Forelimb muscle (tissue), 1 donor: ENCODE measurements at places on chromosomes 3 and 15. TPM values are rescaled to one million over a fixed set of nuclear protein-coding genes. Genes with fewer than 3 reads are reported as not detected.
A peak's percentile ranks its signal among the peaks of the same experiment; 100 is the strongest.

The EPHA6 gene
- 0.11 TPM for polyA plus RNA-seq

DNA sequence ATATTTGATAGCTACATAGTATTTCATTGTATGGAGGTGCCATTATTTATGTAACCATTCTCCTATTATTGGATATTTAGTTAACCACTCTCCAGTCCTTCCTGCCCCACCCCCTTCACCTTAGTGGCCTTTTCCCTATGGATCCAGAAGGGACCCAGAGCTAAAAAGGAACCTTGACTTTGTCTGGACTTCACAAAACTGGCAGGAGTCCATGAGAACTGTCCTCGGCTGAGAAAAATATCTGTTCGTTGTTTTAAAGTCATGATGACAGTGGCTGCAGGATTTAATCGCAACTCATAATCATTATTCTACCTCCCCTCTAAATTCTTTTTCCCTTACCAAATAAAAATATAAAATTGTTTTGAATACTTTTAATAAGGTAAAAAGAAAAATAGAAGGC is 129.7 kb downstream of the CMSS1 start:
- no peak for DNase-seq

DNA sequence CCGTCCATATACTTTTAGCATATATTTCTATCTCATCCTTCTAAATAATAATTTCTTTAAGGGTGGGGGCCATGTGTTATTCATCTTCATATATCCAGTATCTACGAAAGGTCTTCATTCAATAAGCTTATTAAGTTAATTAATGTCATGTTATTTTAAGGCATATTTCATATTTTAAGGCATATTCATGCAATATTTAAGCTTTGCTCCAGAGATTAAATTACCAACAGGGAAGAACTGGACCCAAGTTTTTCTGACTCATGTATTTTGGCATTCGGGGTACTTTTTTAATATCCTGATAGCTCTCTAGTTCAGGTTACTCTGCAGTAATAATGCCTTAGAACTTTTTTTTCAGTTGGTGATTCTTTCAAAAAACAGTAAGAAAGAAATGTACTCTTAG is 27.4 kb downstream of the PHC3 start:
- DNase-seq = no peak

- DNase-seq = no peak
Observed at GRCh38 chr15:39728845-39729244, 53.8 kb downstream of the FSIP1 start.

DNA sequence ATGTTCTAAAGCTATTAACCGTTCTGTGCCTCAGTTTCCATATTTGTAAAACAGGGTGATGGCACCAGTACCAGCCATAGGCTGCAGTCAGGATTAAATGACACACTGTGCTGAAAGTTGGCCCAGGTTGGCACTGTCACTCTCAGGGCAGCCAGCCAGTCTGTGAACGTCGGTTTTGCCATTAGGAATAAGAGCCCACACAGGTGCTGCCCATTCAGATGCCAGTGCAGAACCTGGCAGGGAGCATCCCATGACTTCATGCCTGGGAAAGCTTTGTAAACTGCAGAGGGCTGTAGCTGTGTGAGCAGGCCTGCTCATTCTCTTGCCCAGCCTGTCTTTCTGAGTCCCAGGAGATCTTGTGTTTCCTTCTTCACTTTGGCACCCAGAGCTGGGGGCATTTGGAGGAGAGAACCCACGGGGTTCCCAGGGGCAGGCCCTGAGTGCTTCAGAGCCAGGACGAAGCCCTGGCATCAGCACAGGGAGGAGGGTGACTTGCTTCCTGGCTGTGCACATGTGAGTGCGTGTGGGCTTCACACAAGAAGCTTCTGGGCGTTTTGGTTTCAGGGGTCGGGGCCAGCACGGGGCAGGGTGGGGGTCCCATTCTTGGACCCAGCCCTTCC is 46.9 kb downstream of the ZNF710 start:
- DNase-seq = no peak

DNA sequence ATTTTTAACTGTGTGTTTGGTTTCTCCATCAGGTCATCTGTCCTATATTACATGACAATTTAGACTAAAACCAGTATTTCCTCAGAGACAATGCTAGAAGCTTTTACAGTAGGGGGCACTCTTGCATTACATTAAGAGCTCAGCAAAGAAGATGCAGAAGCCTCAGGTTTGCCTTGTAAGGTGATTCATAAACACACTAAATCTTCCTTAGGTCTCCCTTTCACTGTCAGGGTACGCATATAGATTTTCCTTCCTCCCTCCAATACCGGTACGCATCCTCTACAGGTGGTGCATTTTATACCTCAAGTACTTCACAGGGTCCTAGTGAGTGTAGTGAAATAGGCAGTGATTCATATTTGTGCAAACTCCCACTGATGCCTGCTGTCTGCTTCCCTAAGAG is 46.5 kb downstream of the CD86 start:
- no peak for DNase-seq

GRCh38 chr15:71242292-71242691 is 127.0 kb downstream of the THSD4 start:
- DNase-seq = no peak

- DNase-seq = no peak
Observed at GRCh38 chr15:44087578-44088465, 107.2 kb downstream of the FRMD5 start.

- DNase-seq = no peak
Observed at GRCh38 chr3:129276385-129276784, 2.3 kb upstream of the HMCES start.

DNA sequence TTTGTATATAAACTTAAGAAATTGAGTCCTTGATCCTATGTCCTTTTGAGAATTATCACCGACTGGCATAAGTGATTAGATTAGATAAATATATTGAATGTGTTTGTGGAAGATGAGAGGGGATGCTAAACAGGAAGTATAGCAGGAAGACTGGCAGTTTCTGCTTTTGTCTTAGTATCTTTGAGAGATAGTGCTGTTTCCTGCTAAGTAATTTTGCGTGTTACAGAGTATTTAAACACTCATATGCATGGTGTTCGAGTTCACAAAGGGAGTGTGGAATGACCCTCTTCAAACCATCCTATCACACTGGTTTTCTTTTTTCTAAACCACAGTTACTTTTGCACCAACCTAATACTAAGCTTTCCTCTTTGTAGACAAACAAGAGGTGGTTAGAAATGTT is 106.0 kb downstream of the KLHL25 start:
- DNase-seq = no peak

DNA sequence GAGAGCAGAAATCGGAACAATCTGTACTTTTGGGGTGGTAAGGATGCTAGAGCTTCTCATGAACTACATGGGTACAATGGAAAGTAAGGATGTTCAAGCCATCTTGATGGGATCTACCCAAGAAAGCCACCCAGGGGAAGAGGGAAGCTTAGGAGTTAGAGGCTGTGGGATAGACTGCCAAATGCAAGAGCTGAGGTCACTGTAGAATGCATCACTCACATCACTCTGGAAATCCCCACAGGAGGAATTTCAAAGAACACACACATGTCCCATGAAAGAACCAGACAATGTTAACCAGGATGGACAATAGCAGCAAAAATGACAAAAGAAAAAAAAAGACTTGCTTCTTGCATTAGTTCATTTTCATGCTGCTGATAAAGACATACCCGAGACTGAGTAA is 32.8 kb upstream of the UBE2E2 start:
- no peak for DNase-seq

The RFT1 gene
- polyA plus RNA-seq = 9.4 TPM

The SEC61A1 gene
- polyA plus RNA-seq = 97.1 TPM

The ATP10A gene
- polyA plus RNA-seq = 2.9 TPM

DNA sequence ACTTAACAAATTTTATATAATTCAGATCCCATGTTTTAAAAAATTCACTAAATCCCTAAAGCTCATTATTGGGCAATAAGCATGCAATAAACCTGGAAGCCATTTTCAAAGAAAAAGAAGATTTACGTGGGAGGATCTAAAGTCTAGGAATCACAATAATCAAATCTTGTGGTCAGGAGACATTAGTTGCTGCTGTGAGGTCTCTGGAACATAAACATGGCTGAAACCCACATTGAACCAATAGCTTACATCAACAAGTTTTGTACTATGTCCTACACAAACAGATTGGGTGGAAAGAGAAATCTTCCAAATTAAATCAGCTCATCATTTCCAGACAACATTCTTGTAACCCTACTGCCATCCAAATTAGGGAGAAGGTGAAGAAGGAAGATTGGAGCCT is 121.9 kb upstream of the EPHA3 start:
- no peak for DNase-seq

The GOLGA8S gene
- 0.92 TPM for polyA plus RNA-seq

The LSAMP gene
- polyA plus RNA-seq = 4.5 TPM

The LMAN1L gene
- polyA plus RNA-seq = not detected

DNA sequence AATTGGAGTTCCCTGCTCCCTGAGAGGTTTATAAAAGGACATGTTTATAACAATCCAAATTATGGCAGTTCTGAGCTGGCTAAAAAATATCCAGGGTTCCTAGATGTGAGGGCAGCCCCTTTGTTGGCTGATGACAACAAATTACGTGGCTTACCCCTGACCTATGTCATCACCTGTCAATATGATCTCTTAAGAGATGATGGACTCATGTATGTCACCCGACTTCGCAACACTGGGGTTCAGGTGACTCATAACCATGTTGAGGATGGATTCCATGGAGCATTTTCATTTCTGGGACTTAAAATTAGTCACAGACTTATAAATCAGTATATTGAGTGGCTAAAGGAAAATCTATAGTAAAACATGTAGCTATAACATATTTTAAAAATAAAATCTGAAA is 13.9 kb downstream of the AADAC start:
- DNase-seq = no peak

DNA sequence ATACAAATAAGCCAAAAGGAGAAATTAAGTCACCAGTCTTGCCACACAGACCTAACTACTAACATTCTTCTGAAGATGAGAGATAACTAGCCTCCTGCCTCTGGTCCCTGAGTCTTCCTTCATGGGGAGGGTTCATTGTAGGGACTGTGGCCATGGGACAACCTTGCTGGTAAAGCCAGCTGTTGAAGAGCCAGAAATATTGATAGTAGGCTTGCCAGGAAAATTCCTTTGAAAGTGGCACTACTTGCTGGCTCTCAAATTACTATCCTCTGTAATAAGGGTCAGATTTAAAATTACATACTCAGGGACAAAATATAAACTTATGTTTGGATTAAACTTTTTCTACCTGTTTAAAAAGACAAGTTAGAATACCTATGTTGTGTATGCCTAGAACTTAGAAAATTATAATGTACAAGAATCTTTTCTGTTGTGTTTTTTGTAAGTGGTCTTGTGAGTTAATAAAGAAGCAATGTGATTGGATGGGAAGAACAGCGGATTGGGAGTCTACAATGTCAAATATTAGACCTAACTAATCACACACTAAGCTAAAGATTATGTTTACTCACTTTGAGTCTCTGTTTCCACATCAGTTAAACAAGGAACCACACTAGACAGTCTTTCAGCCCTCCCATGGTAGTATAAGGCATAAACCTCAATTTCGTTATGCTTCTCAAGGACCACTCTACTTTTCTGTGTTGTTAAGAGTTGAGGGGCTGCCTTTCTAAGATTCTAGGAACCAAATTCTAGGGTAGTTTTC is 60.0 kb upstream of the TRIM71 start:
- no peak for DNase-seq

- no peak for DNase-seq
Observed at GRCh38 chr3:56839784-56840715, 38.3 kb upstream of the ARHGEF3 start.

The LZTFL1 gene
- polyA plus RNA-seq = 15.2 TPM

DNA sequence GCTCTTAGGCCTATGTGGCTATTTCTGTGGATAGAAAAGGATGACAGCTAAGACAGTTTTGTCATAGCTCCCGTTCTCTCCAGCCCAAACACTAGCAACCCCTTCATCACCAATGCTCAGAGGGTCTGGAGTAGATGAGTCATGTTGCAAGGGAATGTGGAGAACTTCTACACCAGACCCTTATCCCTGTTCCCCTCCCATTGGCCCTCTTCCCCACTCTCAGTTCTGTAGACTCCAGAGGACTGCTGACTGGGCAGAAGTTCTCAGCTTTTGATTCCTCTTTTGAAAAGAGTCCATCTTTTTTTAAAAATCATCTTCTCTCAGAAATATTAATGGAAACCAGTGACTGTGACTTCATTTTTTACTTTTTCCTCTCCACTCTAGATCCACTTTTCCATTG is 2.4 kb upstream of the MYZAP start:
- DNase-seq = peak; percentile 20

The VGLL3 gene
- polyA plus RNA-seq = 25.9 TPM

- no peak for DNase-seq
Observed at GRCh38 chr3:169403855-169404519, 259.5 kb downstream of the MECOM start.

The PPARG gene
- 2.8 TPM for polyA plus RNA-seq

The MYEF2 gene
- 11.7 TPM for polyA plus RNA-seq

The SNX22 gene
- 1.1 TPM for polyA plus RNA-seq

GRCh38 chr15:29087521-29088285 is 181.9 kb downstream of the NSMCE3 start:
- no peak for DNase-seq

GRCh38 chr3:124774327-124774718 is 44.1 kb downstream of the UMPS start:
- no peak for DNase-seq

The ISL2 gene
- polyA plus RNA-seq = not detected

DNA sequence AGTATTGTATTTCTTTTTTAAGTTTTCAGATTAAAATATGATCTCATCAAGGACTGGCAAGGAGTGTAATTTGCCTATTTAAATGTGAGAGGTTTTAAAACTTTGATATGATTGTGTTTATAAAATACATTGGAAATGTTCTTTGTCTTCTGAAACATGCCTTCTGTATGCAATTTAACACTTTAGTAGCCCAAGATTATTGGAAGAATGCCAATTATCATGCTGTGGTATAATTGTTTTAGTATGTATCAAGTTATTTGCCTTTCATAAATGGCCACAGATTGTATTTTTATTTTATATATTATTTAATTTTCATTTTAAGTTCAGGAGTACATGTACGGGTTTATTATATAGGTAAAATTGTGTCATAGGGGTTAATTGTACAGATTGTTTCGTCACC is 31.7 kb downstream of the ECT2 start:
- no peak for DNase-seq

- no peak for DNase-seq
Observed at GRCh38 chr3:36557021-36557707, 176.9 kb downstream of the STAC start.

DNA sequence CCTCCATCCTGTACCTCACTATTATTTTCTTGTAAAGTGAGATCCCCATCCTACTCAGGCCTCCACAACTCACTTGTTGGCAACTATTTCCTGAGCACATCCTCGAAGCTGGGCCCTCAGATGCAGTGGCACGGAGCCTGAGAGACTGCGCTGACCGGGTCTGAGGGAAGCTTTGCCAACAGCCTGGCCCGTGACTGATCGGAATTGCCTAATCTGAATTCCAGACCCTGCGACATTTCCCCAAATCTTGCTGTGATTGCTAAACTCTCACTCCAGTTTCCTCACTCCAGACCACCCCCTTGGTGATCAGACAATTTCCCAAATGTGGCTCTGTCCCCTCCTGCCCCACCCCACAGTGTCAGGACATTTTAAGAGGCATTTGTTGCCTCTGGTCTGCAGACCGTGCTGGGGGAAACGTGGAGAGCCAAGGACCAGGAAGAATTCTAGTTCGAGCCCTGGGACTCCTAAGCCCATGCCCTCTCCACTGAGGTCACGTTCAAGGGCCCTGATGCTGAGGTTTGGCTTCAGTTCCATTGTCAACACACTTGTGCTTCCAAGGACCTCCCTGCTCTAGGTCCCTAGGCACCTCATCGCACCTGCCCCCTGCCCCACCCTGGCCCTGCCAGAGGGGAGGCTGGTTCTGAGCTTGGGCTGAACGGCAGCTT is 22.8 kb downstream of the KLHL25 start:
- no peak for DNase-seq

- no peak for DNase-seq
Observed at GRCh38 chr3:69085833-69086722, 1.3 kb downstream of the ARL6IP5 start.
